ENCODE measurements at places on chromosomes 5 and 9.
A peak's percentile ranks its signal among the peaks of the same experiment; 100 is the strongest.

DNA sequence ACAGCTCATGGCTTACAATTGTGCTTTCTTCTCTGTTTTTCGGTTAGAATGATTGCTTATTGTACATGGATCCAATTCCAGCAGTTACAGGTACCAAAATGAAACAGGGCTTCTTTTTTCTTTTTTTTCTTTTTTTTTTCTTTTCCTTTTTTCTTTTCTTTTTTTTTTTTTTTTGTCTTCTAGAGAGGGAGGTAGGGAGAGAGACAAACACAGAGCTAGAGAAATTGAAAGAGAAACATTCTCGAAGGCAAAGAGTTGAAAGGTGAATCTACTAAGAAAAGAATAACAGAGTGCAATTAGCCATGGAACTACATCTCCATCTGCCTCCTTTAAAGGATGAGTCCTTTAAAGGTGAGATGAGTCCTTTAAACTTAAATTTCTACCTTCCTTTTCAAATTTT is 1.0 kb upstream of the EDIL3 start:
- DNase-seq = no peak

GRCh38 chr5:133275631-133276030 is 223.8 kb downstream of the HSPA4 start:
- DNase-seq = no peak

DNA sequence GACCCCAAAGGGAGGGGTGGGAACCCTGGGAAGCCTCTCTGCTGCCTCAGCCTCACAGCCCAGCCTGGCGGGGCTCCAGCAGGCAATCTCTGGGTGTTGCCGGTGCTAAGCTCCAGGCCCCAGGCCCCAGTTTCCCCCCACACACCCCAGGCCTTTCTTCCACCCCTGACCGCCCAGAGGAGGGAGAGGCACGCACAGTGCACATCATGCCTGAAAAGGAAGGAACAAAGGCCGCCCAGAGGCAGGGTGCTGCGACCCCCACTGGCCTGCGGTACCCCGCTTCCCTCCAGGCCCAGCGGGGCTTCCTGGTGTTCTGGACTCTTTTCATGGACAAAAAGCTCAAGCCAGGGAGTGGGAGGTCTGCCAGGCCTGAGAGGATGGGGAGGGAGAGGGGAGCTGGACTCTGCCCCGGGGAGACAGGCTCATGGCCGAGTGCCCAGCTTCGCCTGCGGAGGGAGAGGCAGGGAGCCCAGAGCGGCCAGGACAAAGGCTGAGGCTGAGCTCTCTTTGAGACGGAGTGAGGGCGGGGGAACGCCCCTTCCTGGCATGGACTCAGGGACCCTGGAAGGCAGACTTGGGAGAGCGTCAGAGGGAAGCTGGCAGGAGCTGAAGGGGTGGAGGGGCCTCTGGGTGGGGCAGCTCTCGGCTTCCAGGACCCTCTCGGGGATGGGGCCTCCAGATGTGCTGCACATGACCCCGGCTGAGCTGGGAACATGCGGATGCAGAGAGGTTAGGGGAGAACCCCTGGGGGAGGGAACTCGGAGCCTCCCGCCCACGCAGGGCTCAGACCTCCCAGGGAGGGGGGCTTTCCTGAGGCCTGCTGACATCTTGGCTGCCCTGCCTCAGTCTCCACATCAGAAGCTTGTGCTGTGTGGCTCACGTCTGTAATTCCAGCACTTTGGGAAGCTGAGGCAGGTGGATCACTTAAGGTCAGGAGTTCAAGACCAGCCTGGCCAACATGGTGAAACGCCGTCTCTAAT is 1.8 kb upstream of the ENTPD2 start:
- no peak for DNase-seq

GRCh38 chr5:149664083-149664482 is 66.0 kb upstream of the PPARGC1B start:
- no peak for DNase-seq

DNA sequence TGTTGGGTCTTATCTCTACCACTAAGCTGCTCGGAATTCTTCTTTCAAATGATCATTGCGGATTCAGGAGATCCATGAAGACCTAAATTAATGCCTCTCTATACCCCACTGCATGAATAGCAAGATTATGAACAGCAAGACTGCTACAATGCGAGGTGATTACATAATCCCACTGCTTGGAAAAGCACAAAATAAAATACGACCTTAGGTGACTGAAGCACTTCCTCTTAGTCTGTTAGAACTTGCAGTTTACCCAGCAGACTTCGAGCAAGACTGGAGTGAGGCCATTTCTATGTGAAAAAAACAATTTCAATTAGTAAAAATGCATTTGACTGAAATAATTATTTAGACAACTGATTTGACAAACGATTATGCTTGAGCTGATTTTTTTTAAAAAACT is 59.8 kb downstream of the SH3RF2 start:
- DNase-seq = peak; percentile 48

GRCh38 chr9:92529124-92529523 is 6.7 kb downstream of the ECM2 start:
- no peak for DNase-seq

GRCh38 chr9:135240222-135240621 is 152.8 kb downstream of the OLFM1 start:
- no peak for DNase-seq

GRCh38 chr5:110106750-110107149 is 417.0 kb downstream of the MAN2A1 start:
- DNase-seq = no peak

- no peak for DNase-seq
These were observed at the start of gene C6 for GRCh38 chr5:41213340-41213739. Gene C6, minus strand, starts transcription at chr5:41213532. Its CDS starts 10,302 bp downstream, at chr5:41203230.

Measured in KBM-7 (cell line).